ENCODE measurements at places on chromosomes 1 and 21.

DNA sequence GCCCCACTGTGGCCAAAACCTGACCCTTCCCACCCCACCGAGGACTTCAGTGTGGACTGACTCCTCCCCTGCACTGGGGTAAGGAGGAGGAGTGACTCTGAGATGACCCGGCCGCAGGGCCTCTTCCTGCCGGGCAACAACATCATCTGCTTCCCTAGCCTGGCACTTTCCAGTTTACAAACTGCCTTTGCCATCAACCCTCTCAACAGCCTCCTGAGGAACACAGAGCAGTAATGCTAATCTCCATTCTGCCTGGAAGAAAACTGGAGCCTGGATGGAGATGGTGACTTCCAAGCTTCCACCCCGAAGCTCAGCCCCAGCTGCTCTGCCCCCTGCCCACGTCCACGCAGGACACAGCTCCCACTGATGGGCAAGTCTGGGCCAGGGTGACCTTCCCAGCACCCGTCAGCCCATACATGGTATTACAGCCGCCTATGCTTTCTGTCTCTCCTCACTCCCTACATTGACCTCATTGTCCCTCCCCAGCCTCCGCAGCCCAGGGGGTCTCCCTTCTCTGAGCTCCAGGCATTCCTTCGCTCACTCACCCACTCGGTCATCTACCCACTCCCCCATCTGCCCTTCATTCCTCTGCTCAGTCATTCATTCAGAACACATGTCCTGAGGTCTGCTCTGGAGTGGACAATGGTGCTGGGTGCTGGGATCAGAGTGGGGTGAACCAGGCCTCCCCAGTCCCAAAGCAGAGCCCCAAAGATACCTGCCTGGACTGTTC lies 34.2 kb downstream of the RAP1GAP start:
- DNase-seq, result no peak

- no peak for DNase-seq
Measured at GRCh38 chr1:200693327-200693726, 23.6 kb upstream of the DDX59 start.

DNA sequence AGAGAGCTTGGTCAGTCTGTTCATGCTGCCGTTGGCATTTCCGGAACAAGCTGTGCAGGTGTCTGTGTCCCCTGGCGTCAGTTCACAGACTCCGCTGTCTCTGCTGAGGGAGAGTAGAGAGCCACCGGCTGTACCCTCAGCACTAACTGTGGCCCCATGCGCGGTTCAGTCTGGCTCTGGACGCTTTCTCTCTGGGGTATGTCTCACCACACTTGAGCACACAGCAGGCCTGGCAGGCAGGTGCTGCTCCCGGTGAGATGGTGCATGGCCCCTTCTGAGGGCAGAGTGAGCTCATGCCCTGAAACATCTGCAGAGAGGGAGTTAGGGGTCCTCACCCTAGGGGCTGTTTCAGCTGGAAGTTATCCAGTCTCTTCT lies 60.0 kb upstream of the TLR5 start:
- no peak for DNase-seq

DNA sequence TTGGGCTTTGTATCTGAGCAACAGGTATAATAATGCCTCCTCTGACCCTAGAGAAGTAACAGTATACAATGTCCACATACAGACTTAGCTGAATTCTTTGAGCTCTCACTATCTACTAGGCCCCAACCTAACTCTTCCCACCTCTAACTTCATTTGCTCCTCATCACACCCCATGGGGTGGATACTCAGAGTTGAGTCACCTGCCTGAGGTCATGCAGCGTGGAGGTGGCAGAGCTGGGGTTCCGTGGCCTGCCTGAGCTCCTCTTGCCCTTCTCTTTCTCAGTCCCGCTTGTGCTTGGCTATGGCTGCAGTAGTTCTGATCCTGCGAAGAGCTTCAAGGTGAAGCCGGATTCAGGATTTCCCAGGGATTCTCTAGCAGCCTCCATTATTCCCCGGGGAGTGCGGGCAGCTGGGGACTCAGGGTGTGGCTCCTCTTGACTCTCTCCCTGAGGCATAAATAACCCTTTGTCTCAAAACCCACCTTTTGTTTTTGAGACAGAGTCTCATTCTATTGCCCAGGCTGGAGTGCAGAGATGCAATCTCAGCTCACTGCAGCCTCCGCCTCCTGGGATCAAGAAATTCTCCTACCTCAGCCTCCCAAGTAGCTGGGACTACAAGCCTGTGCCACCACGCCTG lies 29.9 kb upstream of the ACTL8 start:
- no peak for DNase-seq
